ENCODE measurements at places on chromosomes 16 and 17.

GRCh38 chr16:61915569-61915968 lies 120.7 kb downstream of the CDH8 start:
- DNase-seq = no peak

DNA sequence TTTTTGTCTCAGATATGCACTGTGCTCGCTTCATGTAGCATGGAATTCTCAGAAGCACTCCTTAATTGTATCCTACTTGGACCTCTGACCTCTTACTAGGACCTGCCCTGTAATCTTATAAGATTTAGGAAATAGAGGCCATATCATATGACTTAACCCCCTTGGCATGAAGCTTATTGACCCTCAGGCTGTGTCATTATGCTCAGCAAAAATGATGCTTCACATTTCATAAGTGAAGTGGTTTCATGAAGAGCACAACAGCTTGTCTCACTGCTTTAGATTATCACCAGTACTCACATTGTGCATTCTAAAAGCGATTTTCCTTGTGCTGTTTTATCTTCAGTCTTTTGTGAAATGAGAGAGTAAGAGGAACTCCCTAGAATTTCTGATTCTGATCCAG lies 6.4 kb downstream of the PHKB start:
- DNase-seq = no peak

DNA sequence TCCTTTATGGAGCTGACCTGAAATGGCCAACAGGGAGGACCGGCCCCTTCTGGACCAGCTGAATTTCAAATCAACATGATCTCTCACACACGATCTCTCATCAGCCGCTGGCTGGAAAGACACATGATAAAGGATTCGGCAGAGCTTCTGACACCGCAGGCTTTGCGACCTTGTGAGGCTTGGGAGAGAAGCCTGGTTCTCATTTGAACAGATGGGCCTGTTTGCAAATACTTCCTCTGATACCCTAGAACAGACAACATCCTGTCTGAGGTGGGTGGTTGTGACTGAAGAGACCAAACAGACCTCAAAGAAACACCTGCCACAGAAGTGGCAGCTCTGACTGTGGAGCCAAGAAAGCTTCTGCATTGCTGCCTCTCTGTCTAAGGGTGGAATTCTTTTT lies 77.9 kb upstream of the SDK2 start:
- peak; percentile 60 for DNase-seq

DNA sequence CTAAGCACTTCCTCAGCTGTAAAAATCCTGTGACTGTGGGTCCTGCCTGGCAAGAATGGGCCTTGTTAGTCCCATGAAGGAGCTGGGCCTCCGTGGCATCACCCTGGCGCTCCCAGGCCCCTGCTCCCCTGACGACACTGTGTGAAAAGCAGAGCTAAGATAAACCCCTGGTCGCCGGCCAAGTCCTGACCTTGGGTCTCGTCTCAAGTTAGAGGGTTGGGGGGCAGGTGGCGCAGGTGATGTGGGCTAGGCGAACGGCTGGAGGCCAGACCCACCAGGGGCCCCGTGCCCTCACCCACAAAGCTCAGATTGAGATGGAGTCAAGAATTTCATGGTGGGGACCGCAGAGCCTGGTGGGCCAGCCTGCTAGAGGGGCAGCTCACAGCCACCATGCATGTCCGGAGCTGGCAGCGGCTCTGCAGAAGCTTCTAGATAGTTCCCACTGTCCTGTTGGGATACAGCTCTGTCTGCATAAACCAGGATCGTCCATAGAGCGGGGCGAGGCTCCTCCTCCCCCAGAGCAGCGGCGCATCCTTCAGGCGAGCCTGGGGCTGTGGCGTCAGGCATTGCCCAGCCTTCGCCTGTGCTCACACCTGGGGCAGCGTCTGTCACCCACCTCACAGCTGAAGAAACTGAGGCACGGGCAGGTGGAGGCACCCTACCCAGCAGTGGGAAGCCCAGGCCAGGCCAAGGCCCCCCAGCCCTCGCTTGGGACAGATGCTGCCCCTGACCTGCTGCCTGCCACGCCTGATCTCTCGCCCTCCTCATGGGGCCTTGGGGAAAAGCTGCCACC lies 12.0 kb downstream of the CYBC1 start:
- no peak for DNase-seq

DNA sequence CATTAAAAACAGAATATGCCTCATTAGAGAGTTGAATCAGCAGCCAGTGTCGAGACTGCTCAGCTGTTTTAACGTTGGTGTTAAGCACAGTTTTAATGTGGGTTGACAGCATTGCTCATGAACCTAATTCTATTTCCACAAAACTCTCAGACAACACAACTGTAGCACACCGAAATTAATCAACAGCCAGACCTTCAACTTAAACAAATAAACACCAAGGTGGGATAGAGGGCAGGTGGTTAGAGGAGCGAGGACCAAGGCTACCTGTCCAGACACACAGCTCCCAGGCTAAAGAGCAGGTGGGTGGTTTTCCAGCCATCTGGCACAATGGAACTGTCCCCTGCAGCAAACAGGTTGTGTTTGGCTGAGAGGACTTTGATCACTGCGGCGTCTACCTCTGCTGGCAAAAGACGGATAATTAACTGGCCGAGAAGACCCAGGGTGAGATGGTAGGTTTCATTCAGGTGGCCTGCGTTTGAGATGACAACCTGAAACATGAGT lies 69.6 kb upstream of the ATP2A3 start:
- DNase-seq = peak; percentile 58

DNA sequence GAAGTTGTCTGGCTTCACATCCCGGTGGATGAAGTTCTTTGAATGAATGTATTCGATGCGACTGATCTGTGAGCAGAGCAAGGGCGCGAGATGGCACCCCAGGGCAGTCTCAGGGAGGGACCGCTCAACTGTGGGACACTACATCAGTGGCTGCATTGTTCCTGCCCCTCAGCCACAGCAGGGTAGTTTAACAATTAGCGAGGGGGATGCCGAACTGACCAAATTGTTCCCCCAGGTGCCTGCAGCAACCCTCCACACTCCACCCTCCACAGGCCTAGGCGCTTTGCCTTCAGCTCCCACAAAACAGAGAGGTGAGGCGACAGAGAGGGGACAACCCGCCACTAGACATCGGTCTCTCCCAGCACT lies 20.3 kb downstream of the CSNK1D start:
- no peak for DNase-seq

- no peak for DNase-seq
These were observed 831 bp downstream of the SMIM22 start for GRCh38 chr16:4795828-4796572.

GRCh38 chr16:53529513-53529912 lies 26.5 kb upstream of the AKTIP start:
- peak; percentile 24 for DNase-seq
